Sigmoid colon (tissue), 7 donors: ENCODE measurements at places on chromosomes 6 and 20. TPM values are rescaled to one million over a fixed set of nuclear protein-coding genes. Genes with fewer than 3 reads are reported as not detected.

PTCRA gene
- not detected for total RNA-seq

PRSS35 gene
- 0.36 TPM for total RNA-seq

BIRC7 gene
- 0.71 TPM for total RNA-seq

RFX6 gene
- not detected for total RNA-seq

BNIP5 gene
- total RNA-seq, result not detected

- DNase-seq, result no peak
- peak overlapping the region; percentile 59 for H3K27ac ChIP-seq
- no peak overlapping the region for H3K4me3 ChIP-seq
- H3K27me3 ChIP-seq, result no peaks in the 10 kb centered on the region
Observed at GRCh38 chr6:148239215-148239614, 103.4 kb upstream of the SASH1 start.

GRCh38 chr20:8536262-8536618, 404.2 kb downstream of the PLCB1 start:
- H3K27ac ChIP-seq, result no peak overlapping the region
- DNase-seq, result no peak
- no peaks in the 10 kb centered on the region for H3K27me3 ChIP-seq
- H3K36me3 ChIP-seq, result no peaks in the 10 kb centered on the region

GRCh38 chr6:159282421-159282820, 113.2 kb downstream of the FNDC1 start:
- no peak for DNase-seq
- H3K4me3 ChIP-seq, result no peak overlapping the region
- H3K4me1 ChIP-seq, result no peaks in the 10 kb centered on the region
- H3K36me3 ChIP-seq, result no peaks in the 10 kb centered on the region
- H3K27me3 ChIP-seq, result no peaks in the 10 kb centered on the region

- H3K4me3 ChIP-seq, result no peak overlapping the region
- no peaks in the 10 kb centered on the region for H3K4me1 ChIP-seq
- H3K27me3 ChIP-seq, result no peaks in the 10 kb centered on the region
- H3K36me3 ChIP-seq, result no peaks in the 10 kb centered on the region
- no peak for DNase-seq
Observed at GRCh38 chr6:98769546-98769945, 64.8 kb upstream of the POU3F2 start.

GRCh38 chr6:88823998-88824397, 139.4 kb downstream of the RNGTT start:
- DNase-seq, result no peak
- no peak overlapping the region for H3K4me3 ChIP-seq
- no peak overlapping the region for H3K27ac ChIP-seq
- no peaks in the 10 kb centered on the region for H3K4me1 ChIP-seq
- H3K36me3 ChIP-seq, result no peaks in the 10 kb centered on the region
- H3K27me3 ChIP-seq, result no peaks in the 10 kb centered on the region

DNA sequence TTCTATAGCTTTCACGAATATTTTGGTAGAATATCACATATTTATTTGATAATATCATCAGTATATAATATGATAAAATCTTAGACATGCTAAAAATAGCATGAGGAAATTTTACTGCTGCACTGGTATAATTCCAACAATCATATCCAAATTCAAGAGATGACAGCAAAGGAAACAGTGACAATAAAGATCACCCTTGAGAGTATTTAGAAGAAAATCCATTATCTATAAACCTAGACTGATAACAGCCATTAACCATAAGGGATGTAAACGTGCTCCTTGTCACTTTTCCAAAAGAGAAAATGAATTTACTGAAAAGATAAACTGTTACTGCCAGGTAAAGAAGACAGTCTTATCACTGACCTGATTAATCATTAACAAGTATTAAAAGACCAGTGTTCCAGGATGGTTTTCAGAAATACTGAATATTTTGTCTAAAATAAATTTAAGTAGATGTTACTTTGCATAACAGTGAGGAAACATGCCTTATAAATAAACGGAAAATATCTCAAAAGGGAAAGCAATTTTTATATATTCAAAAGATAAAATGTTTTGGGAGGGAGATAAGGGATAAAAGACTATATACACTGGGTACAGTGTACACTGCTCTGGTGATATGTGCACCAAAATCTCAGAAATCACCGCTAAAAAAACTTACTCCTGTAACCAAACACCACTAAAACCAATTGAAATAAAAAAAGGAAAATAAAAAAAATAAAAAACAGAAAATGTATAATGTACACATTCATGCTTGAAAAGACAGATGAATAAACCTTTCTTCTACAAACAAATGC, 1704.7 kb downstream of the HACE1 start:
- no peaks in the 10 kb centered on the region for H3K36me3 ChIP-seq
- no peaks in the 10 kb centered on the region for H3K27me3 ChIP-seq
- no peak overlapping the region for H3K27ac ChIP-seq
- no peak for DNase-seq

DNA sequence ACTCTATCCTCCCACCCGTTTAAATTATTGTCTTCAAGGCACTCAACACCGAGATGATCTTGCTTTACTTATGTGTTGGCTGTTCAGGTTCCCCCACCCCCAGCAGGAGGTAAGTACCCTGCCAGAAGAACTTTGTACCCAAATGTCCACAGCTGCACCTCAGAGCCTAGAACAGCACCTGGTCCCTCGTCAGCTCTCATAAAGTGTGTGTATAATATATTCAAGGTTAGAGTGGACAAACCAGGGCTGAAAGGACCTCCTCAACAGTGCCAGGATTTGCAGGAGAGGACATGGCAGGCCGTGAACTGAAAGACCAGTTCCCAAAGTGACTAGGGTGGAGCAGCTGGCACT, 5.9 kb upstream of the CPXM1 start:
- no peaks in the 10 kb centered on the region for H3K4me1 ChIP-seq
- H3K4me3 ChIP-seq, result no peak overlapping the region
- H3K36me3 ChIP-seq, result no peaks in the 10 kb centered on the region
- peaks cover 14% of the 10 kb centered on the region for H3K27me3 ChIP-seq

- H3K27ac ChIP-seq, result no peak overlapping the region
- H3K4me1 ChIP-seq, result no peaks in the 10 kb centered on the region
- H3K4me3 ChIP-seq, result no peak overlapping the region
- no peaks in the 10 kb centered on the region for H3K27me3 ChIP-seq
- H3K36me3 ChIP-seq, result no peaks in the 10 kb centered on the region
Observed at GRCh38 chr6:47344022-47344421, 34.3 kb upstream of the TNFRSF21 start.

GRCh38 chr6:111779031-111779430, 94.2 kb downstream of the FYN start:
- H3K27ac ChIP-seq, result no peak overlapping the region
- H3K4me3 ChIP-seq, result no peak overlapping the region
- no peaks in the 10 kb centered on the region for H3K36me3 ChIP-seq

DNA sequence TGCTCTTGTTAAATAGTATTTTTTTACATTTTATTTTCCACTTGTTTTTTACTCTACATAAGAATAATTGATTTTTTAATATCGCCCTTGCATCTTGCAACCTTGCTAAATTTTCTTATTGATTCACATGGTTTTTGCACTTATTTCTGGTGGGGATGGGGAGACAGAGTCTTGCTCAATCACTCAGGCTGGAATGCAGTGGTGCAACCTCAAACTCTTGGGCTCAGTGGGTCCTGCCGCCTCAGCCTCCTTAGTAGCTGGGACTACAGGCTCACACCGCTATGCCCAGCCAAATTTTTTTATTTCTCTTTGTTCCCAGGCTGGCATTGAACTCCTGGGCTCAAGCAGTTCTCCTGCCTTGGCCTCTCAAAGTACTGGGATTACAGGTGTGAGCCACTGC, 30.3 kb downstream of the LIN28B start:
- no peak overlapping the region for H3K4me3 ChIP-seq
- no peak overlapping the region for H3K27ac ChIP-seq
- no peaks in the 10 kb centered on the region for H3K36me3 ChIP-seq
- DNase-seq, result no peak

- DNase-seq, result no peak
- H3K4me3 ChIP-seq, result no peak overlapping the region
- H3K27me3 ChIP-seq, result no peaks in the 10 kb centered on the region
- no peaks in the 10 kb centered on the region for H3K36me3 ChIP-seq
- H3K27ac ChIP-seq, result peak overlapping the region; percentile 42
Observed at GRCh38 chr6:85416049-85416448, 33.8 kb upstream of the NT5E start.

DNA sequence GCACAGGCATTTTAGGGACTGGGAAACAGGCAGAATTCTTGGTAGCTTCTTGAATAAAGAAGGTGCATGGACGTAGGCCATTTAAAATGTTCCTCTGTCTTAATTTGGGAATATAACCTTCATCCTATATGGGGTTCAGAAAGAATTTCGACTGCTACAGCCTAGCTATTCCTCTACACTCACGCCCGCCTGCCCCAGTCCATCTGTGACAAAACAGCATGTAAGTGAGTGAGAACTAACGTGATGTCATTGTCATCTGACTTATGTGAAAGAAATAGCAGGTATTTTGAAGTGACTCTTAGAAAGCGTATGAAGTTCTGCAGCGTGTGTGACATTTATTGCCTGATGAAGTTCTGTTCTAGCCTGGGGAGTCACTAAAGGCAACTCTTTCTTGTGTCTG, 52.2 kb upstream of the SLC22A1 start:
- peaks cover 39% of the 10 kb centered on the region for H3K36me3 ChIP-seq
- DNase-seq, result no peak
- no peak overlapping the region for H3K4me3 ChIP-seq
- H3K27ac ChIP-seq, result no peak overlapping the region

- no peaks in the 10 kb centered on the region for H3K4me1 ChIP-seq
- no peaks in the 10 kb centered on the region for H3K36me3 ChIP-seq
- H3K27ac ChIP-seq, result no peak overlapping the region
Observed at GRCh38 chr6:72649032-72649984, 27.4 kb downstream of the KCNQ5 start.

- H3K27me3 ChIP-seq, result no peaks in the 10 kb centered on the region
- H3K27ac ChIP-seq, result no peak overlapping the region
- no peak for DNase-seq
- H3K4me3 ChIP-seq, result no peak overlapping the region
- H3K36me3 ChIP-seq, result no peaks in the 10 kb centered on the region
- no peaks in the 10 kb centered on the region for H3K4me1 ChIP-seq
Observed at GRCh38 chr6:40727271-40727670, 140.1 kb upstream of the LRFN2 start.

- H3K27me3 ChIP-seq, result no peaks in the 10 kb centered on the region
- peak overlapping the region; percentile 86 for H3K4me3 ChIP-seq
- H3K4me1 ChIP-seq, result no peaks in the 10 kb centered on the region
- no peak for DNase-seq
Observed at GRCh38 chr20:36606158-36607066, 833 bp downstream of the RAB5IF start.

GRCh38 chr20:48847498-48848205, 19.9 kb upstream of the PREX1 start:
- DNase-seq, result no peak
- H3K4me1 ChIP-seq, result no peaks in the 10 kb centered on the region
- H3K36me3 ChIP-seq, result no peaks in the 10 kb centered on the region
- no peak overlapping the region for H3K4me3 ChIP-seq

- no peak overlapping the region for H3K27ac ChIP-seq
- no peak for DNase-seq
Observed at GRCh38 chr20:37251825-37252477, 9.7 kb downstream of the GHRH start.

DNA sequence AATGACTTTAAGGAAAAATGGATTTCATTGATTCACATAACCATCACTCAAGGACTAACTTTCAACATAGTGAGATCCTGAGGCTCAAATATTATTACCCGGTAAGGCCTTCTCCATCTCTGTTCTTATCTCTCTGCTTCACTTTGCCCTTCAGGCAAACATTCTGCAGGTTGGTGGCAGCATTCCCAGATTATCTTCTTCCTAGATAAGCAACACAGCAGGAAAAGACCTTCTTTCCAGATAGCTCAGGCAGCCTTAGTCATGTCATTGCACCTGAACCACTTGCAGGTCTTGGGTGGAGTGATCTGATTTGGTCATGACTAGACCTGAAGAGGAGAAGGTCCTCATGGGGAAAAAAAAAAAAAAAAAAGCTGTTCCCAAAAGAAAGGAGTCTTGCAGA, 5.3 kb upstream of the HIVEP2 start:
- H3K4me1 ChIP-seq, result no peaks in the 10 kb centered on the region
- H3K27ac ChIP-seq, result no peak overlapping the region
- DNase-seq, result no peak
- H3K36me3 ChIP-seq, result no peaks in the 10 kb centered on the region
- H3K27me3 ChIP-seq, result no peaks in the 10 kb centered on the region

DNA sequence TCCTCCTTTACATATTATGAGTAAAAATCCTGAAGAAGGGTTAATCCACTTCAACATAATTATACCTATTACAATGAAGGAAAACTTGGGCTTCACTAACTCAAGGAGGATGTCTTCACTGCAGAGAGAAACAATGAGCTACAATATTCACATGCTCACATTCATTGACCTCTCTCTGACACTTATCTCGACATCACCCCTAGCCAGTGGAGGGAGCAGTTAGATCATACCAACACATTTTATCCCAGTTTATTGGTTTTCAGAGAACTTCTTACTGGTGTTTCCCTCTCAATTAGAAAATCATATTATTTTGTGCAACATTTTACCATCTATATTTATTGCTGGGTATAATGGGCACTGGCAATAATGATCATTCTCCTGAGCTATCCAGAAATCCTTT, 646.5 kb downstream of the TENT5A start:
- no peak overlapping the region for H3K27ac ChIP-seq
- no peaks in the 10 kb centered on the region for H3K36me3 ChIP-seq
- H3K27me3 ChIP-seq, result no peaks in the 10 kb centered on the region
- H3K4me1 ChIP-seq, result no peaks in the 10 kb centered on the region
- no peak overlapping the region for H3K4me3 ChIP-seq
- no peak for DNase-seq

DNA sequence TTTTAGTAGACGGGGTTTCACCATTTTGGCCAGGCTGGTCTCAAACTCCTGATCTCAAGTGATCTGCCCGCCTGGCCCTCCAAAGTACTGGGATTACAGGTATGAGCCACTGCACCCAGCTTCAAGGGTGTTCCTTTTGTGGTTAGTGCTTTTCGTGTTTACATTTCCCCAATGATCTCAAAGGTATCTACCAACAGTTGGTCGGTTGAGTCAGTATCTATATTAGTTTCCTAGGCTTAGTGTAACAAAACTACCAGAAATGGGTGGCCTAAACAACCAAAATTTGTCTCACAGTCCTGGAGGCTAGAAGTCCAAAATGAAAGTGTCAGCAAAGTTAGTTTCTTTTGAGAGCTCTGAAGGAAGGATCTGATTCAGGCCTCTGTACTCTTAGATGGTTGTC, 30.1 kb downstream of the CASP8AP2 start:
- H3K4me1 ChIP-seq, result no peaks in the 10 kb centered on the region
- H3K27ac ChIP-seq, result no peak overlapping the region
- H3K27me3 ChIP-seq, result no peaks in the 10 kb centered on the region
- peaks cover 19% of the 10 kb centered on the region for H3K36me3 ChIP-seq

DNA sequence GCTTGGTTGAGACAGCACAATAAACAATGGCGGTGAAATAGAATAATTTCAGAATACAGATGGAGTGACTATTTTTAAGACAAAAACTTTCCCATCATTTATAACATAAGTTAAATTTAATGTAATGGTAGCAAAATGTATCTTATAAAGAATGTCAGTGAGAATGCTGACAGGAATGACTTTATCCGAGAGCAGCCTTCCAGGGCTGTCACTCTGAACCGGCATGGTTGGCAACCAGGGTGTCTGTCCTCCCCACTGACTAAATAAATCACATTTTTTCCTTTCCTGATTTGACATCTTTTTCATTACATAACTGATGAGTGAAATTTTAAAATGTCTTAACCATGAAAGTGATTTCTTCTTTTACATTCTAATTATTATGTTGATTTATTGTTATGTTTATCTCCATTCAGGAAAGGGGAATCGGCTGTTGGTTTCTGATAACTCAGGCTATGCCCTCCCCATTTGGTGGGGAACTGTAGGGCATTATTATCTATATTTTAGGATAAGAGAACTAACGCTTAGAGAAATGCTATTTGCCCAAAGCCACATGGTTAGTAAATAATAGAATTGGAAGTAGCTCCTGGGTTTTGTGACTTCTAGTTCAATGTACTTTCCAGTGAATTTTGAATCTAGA, 109.2 kb upstream of the OGFRL1 start:
- no peaks in the 10 kb centered on the region for H3K36me3 ChIP-seq
- H3K4me3 ChIP-seq, result no peak overlapping the region
- H3K27me3 ChIP-seq, result no peaks in the 10 kb centered on the region
- H3K27ac ChIP-seq, result no peak overlapping the region
- no peak for DNase-seq
